Right hindlimb (tissue), 1 donor: ENCODE measurements at places on chromosomes 1 and 21.

- no peak for DNase-seq
Observed at GRCh38 chr1:177800400-177801088, 169.3 kb downstream of the SEC16B start.

DNA sequence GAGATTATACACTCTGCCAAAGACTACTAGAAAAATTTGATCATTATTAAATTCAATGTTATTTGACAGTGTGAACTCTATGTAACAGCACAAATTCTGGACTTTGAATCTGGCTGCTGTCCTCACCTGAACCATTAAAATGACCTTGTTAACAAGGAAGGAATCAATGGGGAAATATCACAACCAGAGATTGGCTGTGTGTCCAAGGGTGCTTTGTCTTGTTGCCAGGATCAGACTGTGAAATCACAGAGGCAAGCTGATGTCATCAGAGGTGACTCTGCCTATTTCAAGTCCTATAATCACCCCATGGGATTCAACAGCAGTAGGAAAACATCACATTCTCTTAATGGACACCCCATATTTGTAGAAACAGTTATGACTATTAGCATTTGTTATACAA, 46.8 kb downstream of the ADAMTS5 start:
- DNase-seq: no peak

GRCh38 chr1:234854645-234855039, 244.7 kb upstream of the IRF2BP2 start:
- no peak for DNase-seq

- DNase-seq: no peak
Observed at GRCh38 chr1:230356869-230357794, 69.0 kb downstream of the PGBD5 start.

DNA sequence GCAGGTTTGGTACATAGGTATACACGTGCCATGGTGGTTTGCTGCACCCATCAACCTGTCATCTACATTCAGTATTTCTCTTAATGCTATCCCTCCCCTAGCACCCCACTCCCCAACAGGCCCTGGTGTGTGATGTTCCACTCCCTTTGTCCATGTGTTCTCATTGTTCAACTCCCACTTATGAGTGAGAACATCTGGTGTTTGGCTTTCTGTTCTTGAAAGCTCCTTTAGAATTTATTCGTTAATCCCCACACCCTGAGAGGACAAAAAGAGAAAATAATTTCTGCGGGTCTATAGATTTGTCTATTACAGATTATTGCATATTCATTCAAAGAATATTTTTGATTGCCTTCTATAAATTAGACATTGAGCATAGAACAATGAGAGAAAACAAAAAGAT, 455.5 kb downstream of the PLPP3 start:
- no peak for DNase-seq

GRCh38 chr1:244904119-244904518, 39.8 kb upstream of the HNRNPU start:
- DNase-seq: no peak

GRCh38 chr1:26075421-26076144, 8.2 kb upstream of the TRIM63 start:
- no peak for DNase-seq

DNA sequence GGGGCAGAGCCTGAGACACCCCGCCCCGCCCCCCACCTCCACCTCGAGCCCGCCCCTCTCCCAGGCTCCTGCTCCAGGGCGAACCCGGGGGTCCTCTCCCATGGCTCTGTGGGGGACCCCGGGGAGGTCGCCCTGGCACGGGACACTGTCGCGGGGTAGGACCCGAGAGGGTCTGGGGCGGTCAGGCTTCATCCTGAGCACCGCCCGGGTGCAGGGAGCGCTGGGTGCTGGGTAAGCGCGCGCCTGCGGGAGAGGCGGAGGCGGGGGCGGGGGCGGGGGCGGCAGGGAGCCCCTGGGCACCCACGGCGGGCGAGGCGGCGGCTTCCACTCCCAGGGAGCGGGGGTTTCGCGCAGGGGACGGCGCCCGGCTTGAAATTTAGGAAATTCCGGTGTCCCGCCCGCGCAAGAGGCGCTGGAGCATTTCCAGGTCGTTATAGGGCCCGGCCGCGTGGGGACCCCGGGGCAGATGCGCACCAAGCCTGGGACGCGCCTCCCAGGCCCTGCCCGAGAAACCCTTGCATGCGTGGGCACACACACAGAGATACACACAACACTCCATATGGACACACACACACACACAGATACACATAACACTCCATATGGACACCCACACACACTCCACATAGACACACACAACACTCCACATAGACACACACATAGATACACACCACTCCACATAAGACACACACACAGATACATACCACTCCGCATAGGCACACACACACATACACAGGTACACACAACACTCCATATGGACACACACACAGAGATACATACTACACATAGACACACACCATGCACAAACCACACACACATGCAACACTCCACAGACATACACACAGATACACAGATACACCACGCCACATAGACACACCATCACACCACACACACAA, 48.7 kb upstream of the SLC19A1 start:
- DNase-seq: no peak

- DNase-seq: no peak
Observed at GRCh38 chr1:213669964-213670691, 317.6 kb upstream of the PROX1 start.

GRCh38 chr1:212305342-212305741, 20.1 kb downstream of the PPP2R5A start:
- DNase-seq: no peak
